ENCODE measurements at places on chromosomes 4 and X.

DNA sequence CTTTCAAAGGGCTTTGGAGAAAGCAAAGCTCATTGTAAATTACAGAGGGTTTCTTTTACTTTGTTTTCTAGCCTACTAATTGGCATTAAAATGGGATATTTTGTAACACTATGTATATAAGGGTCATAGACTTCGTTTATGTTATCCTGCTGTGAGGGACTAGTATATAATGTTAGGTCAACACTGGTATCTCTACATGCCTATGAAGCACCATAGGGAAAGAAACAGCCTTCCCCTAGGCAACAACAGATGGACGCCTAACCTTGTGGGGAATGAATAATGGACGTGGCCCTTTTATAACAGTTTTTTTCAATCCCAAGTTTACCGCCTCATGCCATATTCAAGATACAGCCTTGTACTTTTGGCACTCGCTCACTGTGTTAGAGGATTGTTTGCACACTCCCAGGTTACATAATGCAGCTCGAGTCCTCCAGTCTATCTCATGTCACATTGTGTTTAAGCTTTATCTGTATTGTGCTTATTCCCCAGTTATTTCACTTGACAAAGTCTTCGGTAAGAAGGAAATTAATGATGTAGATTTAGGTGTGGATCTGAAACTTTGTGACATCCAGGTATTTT lies 711.0 kb downstream of the RPA4 start:
- DNase-seq, result no peak

DNA sequence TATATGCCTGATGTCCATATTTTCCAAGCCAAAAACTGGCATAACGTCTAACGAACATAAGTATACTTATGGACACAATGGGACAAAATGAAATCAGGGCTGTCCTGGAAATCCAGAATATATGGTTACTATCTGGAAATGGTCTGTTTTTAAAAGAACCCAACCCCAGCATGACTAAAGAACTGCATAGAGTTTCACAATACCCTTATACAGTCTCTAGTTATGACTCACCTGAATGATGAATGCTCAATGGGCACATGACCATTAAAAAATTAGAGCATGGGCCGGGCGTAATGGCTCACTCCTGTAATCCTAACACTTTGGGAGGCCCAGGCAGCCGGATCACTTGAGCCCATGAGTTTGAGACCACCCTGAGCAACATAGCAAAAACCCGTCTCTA lies 31.8 kb downstream of the AMMECR1 start:
- no peak for DNase-seq

- no peak for DNase-seq
These were observed 852 bp upstream of the WDR44 start for GRCh38 chrX:118345045-118345463.

DNA sequence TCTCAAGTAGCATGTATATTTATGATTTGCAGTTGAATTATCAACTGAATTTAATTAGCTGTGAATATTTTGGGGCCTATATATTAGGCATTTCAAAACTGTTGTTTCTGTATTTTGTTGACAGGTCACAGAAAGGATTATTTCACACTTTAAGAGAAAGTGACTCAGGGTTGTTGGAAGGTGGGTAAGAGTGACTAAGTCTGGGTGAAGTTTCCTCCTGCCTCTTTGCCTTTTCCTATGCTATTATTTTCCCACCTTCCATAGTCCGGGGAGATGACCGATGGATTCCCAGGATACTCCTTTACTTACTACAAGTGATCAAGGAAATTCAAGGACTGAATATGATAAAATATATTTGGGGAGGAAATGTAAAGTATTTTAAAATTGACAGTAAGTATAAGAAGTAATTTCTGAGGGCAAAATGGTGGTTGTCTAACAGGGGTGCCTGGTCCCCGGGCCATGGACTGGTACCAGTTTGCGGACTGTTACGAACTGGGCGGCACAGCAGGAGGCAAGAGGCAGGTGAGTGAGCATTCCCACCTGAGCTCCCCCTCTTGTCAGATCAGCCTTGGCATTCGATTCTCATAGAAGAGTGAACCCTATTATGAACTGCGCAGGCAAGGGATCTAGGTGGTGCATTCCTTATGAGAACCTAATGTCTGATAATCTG lies 175.5 kb upstream of the GPRIN3 start:
- DNase-seq, result no peak

- DNase-seq, result no peak
These were observed 113.9 kb downstream of the GPR143 start for GRCh38 chrX:9651737-9652136.
